ENCODE measurements at places on chromosomes 1 and 21.

DNA sequence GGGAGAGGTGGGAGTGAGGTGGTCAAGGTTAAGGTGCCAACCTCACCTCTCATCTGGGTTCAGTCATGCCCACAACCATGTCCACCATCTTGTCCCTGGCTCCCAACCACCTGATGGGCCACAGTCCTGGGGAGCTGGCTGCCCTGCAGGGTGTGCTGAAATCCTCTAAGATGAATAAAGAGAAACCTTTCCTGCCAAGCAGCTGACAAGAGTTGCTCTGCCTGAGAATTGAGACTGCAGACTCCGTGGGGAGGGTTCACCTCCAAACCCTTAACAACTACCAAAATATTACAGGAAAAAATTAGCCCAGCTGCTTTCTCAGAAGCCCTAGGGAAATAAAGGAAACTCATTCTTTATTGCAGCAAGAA lies 15.2 kb upstream of the FGR start:
- no peak for DNase-seq

- DNase-seq: no peak
Observed at GRCh38 chr1:165483412-165483811, 38.5 kb upstream of the RXRG start.

DNA sequence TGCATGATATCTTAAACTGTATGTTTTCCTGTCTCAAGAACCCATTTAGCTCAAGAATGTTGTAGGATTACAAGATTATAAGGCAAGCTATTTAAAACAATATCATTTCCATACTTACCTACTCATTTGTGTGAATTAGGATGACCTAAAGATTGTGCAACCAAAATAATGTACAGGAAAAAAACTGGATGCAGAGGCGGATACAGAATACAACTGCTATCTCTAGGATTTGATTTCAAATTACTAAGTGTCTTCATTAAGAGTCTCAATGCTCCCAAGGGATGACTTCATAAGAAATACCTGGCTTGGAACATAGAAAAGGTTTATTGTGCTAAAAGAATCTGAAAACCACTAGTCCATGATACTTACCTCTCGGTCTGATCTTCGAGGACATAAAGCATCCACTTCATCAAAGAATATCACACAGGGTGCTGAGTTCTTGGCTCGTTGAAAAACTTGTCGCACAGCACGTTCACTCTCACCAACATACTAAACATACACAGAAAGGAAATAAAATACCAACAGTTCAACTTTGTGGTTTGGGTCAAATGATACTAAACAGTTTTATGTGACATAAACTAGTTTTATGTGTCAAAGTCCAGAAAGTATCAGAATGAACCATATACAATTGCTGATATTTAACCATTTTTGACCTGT lies 54.9 kb downstream of the NVL start:
- DNase-seq: no peak

DNA sequence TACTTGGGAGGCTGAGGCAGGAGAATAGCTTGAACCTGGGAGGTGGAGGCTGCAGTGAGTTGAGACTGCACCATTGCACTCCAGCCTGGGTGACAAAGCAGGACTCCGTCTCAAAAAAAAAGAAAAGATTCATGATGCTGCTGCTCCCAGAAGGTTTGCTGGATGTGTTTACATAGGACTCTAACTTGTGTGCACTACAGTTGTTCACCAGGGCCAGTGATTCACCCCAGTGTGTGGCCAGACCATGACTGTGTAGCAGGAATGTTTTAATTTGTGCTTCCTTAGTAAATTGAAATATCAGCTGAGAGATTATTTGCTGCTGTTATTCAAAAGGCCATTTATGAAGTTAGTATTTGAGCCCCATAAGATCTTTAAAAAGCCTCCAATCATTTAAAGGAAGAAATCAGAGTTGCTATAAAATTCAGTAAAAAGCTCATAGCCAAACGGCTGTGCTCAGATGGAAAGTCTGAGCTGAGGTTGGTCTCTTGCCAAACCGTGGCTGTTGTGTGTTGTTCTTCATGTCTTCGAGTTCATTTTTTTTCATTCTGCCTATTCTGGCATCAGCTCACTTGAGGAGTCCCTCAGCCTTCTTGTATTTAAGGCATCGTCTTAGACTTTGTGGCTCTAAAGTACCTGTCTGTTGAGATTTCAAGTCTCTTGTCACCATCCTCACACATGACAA lies 18.1 kb upstream of the PGD start:
- no peak for DNase-seq

DNA sequence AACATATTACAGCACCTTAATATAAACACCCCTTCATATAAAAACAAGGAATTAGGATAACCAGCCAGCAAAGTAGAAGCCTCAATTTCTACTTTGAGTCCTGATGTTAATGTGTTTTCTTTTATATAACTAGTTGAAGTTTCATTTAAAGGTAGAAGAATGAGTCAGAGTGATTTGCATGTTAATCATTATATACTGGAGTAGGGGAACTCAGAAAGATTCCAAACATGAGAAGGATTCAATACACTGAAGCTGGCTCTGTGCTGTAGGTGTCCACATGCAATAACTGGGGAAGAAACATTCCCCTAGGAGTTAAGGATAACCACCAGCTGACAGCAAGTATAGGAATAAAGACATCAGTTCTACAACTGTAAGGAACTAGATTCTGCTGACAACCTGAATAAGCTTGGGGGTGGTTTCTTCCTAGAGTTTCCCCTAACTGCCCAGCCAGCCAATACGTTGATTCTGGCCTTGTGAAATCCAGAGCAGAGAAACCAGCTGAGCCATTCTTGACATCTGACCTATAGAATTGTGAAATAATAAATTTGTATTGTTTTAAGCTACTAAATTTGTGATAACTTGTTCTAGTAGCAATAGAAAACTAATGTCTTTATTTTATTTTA lies 33.4 kb upstream of the RNPC3 start:
- no peak for DNase-seq

DNA sequence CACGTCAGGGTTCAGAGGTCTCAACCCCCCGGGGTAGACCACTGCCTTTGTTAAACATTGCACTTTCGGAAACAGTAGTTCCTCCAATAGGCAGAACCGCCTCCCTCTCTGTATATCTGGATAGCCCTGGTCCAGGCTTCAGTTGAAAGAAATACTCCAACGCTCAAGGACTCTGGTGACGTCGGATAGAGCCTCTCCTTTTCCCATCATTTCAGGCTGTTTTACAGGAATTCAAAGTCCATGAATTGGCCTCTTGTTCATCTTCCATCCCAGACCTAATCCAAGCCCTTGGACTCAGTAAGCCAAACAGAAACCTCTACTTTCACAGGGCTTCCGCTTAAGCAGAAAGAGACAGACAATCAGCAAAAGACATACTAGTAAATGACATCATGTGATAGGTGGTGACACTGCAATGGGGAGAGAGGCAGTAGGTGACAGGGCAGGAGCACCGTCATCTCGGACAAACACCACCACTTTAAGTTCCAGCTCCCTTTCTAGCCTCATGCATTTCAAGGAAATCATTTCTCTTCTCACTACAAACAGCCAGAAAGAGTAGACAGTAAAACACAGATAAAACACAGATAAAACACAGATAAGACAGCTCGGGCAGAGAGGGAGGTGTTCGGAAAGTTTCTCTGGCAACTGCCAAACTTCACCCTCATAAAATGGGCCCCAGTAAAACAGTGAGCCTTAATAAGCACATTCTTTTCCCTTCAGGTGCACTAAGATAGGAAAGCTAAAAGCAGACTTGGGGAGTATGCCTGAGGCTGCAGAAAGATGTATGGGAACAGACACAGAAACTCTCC lies 2.3 kb upstream of the PLA2G2A start:
- no peak for DNase-seq

DNA sequence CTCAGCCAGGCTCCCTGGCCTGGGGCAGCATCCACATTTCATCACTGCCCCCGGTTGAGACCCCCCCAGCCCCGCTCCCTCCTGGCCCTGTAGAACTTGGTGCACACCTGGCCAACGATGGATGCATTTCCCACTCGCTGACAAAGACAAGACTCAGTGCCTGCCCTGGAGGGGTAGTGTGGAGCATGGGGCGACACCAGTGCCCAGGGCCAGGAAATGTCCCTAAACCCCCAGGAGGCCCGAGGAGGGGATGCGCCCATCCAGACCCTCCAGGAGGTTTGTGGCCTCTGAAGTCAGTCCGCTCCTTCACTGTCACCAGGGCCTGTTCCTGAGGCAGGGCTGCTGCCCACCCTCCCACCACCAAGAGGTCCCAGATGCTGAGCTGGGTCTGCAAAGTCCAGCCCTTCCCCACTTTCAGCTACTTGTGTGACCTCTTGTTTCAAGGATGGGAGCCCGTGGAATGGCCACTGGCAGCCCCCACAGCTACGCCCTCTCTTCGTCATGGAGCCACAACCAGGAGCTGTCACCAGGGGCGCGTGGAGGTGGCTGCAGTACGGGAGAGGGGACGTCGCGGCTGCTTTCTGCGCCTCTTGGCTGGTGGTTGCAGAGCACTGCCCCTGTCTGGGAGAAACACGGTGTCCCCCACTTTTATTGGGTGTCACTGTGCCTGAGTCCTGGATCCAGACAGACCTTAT lies 35.7 kb downstream of the AJAP1 start:
- no peak for DNase-seq

DNA sequence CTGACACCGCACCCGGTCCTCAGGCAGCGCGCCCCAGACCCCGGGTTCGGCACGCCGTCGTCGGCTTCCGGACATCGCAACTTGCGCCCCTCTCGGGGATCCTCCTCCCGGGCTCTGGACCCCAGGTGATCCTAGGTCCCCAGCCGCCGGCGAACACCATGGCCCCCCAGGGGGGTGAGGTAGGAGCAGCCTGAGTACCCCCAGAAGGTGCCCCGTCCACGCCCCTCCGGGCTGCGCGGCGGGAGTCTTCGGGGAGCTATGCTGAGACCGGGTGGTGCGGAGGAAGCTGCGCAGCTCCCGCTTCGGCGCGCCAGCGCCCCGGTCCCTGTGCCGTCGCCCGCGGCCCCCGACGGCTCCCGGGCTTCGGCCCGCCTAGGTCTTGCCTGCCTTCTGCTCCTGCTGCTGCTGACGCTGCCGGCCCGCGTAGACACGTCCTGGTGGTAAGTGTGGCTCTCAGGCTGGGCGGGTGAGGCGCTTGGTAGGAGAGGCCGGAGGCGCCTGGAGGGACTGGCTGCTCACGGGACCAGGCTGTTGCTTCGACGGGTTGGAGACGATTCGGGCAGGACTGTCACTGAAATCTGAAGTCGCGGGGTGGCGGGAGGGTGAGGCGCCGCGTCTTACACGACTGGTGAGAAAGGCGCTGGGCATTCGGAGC lies 367 bp downstream of the WNT2B start:
- DNase-seq: no peak

DNA sequence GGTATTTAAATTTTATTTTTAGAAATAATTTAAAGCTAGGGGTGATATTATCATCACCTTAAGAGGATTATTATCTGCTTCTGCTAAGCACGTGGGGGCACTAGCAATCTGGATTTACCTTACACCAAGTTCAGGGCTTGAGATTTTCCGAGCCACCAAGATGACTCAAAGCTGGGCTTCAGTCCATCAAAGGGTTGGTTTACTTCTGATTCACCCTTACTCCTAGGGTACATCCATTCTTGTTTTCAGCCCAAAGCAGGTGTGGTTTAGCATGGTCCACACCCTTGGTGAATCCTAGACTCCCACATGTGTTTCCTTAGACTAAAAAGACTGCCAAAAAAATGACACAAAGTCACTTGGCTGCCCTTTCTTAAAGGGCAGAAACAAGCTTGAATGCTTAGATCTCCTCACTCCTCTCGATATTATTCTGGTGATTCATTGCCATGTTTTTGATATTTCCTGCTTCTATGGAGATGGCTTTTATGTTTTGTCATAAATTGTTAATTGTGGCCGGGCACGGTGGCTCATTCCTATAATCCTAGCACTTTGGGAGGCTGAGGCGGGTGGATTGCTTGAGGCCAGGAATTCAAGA lies 9.8 kb upstream of the PRSS38 start:
- DNase-seq: no peak

GRCh38 chr1:59520827-59521418 lies 224.0 kb downstream of the FGGY start:
- DNase-seq: no peak

- no peak for DNase-seq
Observed at GRCh38 chr1:212753749-212754148, 37.8 kb downstream of the NSL1 start.

GRCh38 chr1:226665505-226666163 lies 73.4 kb downstream of the ITPKB start:
- DNase-seq: no peak

GRCh38 chr1:205515781-205516253 lies 11.3 kb downstream of the CDK18 start:
- no peak for DNase-seq

- DNase-seq: no peak
Observed at GRCh38 chr1:201266276-201266675, 17.0 kb upstream of the PKP1 start.

- no peak for DNase-seq
Observed at GRCh38 chr1:226611301-226611700, 62.7 kb downstream of the STUM start.

DNA sequence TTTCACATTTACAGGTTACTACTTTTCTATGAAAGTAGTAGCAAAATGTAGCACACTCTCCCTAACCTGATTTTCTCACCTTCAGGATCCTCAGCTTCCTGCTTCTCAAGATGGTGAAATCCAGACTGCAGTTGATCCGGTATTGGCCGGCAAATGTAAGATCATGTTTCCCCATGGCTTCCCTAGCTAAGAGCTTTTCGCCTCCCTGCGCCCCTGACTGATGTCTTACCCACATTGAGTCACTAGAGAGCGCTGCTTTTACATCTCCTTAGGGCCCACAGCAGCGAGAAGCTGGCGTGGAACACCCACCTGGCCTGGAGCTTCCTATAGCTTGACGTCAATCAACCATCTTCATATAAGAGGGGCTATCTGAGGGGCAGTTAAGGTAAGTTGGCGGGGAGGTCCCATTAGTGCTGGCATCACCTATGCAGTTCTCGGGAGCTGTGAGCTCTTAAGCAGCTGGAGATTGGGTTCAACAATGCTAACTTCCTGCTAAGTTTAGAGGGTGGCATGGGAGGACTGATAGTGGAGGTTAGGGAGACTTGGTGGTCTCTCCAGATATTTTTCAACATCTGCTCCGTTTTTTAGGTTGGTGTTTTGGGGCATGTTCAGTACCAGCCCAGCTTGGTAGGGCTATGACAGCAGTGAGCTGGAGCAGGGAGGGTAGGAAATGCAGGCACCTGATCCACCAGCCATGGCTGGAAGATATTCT lies 5.5 kb downstream of the PTPN7 start:
- peak; percentile 50 for DNase-seq

- DNase-seq: no peak
Observed at GRCh38 chr1:233440951-233441401, 113.5 kb downstream of the MAP3K21 start.

DNA sequence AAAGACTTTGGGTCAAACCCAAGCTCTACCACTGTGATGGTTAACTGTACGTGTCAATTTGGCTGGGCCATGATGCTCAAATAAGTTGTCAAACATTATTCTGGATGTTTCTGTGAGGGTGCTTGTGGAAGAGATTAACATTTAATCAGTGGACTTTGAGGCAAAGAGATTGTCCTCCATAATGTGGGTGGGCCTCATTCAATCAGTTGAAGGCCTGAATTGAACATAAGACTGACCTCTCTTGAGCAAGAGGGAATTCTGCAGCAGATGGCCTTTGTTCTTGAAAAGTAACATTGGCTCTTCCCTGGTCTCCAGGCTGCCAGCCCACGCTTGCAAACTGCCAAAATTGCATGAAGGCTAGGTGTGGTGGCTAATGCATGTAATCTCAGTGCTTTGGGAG lies 94.5 kb upstream of the SPATA6 start:
- no peak for DNase-seq
